ENCODE measurements at places on chromosomes 6 and 20.
A peak's percentile ranks its signal among the peaks of the same experiment; 100 is the strongest.

DNA sequence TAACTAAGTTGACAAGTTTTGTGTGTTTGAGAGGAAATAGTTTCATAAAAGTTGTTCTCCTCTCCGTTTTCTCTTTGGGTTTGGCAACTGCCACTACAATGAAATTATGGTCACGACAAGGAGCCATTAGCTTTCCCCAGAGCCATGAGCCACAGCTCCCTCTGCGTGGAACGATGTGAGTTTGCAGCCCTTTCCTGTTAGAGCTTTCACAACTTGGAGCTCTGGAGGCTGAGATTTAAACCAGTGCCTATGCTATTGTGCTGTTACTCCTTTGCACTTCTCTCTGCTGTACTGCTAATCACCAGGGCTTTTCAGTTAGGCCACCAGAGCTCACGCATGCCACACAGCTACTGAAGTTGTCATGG lies 29.3 kb upstream of the TXNDC5 start:
- no peak for DNase-seq

- no peak for DNase-seq
Observed at GRCh38 chr6:45791211-45792168, 224.2 kb downstream of the CLIC5 start.

- DNase-seq = no peak
Observed at GRCh38 chr20:49808753-49809152, 3.9 kb upstream of the SLC9A8 start.

GRCh38 chr20:40449974-40450616 lies 238.9 kb downstream of the MAFB start:
- no peak for DNase-seq

GRCh38 chr20:54650052-54650719 lies 174.8 kb downstream of the DOK5 start:
- no peak for DNase-seq

GRCh38 chr20:571754-572441 lies 28.3 kb upstream of the CSNK2A1 start:
- no peak for DNase-seq

- peak; percentile 75 for DNase-seq
Observed at GRCh38 chr6:106163966-106164877, 78.1 kb downstream of the PRDM1 start.

- no peak for DNase-seq
Observed at GRCh38 chr6:105740946-105741645, 338.2 kb upstream of the PREP start.

DNA sequence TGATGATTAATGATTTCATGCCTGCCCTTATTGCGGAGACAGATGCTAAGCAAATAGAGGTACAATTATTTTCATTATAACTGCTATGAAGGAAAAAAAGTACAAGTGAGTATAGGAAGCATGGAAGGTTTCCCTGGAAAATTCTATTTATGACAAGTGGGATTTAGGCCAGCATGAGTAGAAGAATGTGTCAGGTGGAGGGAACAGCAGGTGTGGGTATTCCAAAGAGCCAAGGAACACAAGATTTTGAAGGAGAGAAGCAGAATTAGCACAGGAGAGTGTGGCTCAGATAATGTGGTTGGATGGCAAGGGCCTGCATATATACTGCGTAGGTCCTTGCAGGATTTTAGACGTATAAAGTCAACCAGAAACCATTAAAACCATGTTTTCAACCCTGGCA lies 11.4 kb downstream of the PLCB1 start:
- DNase-seq = no peak

- no peak for DNase-seq
Observed at GRCh38 chr6:81517455-81517854, 235.0 kb downstream of the TENT5A start.

DNA sequence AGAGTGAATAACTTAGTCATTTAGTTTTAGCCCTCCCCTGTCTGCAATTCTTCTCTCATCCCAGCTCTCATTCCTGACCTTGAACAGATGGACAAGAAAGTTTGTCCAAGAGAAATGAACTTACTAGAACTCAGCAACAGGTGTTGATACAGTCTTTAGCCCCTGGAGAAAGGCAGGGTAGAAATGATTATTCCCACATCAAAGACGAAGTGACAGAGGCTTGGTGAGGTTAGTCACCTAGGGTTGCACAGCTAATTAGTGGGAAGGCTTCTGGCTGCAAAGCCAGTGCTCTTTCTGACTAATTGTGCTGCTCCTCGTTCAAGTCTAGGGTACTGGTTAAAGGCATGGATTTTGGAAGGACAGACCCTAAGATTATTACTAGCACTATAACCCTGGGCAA lies 4.5 kb downstream of the ZDHHC14 start:
- no peak for DNase-seq

DNA sequence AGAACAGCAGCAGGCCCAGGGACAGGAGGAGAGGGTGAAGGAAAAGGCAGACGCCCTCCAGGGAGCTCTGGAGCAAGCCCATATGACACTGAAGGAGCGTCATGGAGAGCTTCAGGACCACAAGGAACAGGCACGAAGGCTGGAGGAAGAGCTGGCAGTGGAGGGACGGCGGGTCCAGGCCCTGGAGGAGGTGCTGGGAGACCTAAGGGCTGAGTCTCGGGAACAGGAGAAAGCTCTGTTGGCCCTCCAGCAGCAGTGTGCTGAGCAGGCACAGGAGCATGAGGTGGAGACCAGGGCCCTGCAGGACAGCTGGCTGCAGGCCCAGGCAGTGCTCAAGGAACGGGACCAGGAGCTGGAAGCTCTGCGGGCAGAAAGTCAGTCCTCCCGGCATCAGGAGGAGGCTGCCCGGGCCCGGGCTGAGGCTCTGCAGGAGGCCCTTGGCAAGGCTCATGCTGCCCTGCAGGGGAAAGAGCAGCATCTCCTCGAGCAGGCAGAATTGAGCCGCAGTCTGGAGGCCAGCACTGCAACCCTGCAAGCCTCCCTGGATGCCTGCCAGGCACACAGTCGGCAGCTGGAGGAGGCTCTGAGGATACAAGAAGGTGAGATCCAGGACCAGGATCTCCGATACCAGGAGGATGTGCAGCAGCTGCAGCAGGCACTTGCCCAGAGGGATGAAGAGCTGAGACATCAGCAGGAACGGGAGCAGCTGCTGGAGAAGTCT lies 25.5 kb downstream of the C20orf173 start:
- DNase-seq = no peak

GRCh38 chr6:52517502-52518278 lies 59.2 kb downstream of the TRAM2 start:
- DNase-seq = no peak

DNA sequence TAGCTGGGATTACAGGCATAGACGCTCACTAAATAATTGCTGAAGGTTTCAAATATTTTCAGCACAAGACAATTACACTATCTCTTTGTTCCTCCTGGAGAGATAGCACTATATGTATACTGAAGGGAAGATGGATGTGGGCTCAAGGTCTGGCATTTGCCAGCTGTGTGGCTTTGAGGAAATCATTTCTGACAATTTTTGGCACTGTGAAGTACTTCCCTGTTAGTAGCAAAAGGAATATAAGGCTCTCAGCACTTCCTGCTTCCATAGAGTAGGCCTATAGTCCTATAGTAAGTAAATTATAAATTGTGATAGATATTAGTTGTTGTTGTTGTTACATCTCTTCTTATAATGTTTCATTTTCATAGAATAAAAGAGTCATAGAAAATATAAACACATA lies 271.1 kb downstream of the SAMD5 start:
- no peak for DNase-seq

- no peak for DNase-seq
Observed at GRCh38 chr6:92024881-92025280, 1394.5 kb downstream of the EPHA7 start.

- no peak for DNase-seq
Observed at GRCh38 chr6:2616811-2617210, 133.9 kb downstream of the MYLK4 start.

- DNase-seq = no peak
Observed at GRCh38 chr6:146345598-146345997, 198.0 kb upstream of the RAB32 start.

DNA sequence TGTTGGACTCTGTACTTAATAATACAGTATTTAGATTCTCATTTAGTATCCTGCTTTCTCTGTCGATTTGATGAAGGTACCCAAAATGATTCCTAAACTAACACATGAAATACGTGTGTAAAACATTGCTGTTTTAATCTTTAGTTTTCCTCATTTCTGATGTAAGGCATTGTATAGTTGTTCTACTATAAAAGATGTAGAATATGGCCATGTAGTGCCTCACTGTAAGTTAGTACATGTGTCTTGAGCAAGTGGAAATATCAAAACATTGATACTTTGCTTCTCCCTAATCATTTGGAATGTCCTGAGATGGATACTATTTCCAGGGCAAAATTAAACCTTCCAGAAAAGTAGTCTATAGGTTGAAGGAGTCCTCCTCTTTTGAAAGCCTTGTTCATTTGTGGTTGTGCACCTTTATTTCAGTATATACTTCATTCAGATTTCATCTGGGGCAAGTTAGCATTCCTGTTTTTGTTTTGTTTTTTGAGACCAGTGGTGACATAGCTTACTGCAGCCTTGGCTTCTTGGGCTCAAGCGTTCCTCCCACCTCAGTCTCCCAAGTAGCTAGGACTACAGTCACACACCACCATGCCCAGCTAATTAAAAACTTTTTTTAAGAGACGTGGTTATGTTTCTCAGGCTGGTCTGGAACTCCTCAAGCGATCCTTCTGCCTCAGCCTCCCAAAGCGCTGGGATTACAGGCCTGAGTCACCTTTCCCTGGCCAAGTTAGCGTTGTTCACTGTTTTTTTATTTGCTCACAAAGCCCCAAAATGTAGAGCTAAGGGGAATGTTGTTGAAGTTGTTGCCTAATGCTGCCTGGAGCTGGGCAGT lies 11.6 kb downstream of the SRSF3 start:
- no peak for DNase-seq

GRCh38 chr6:3997177-3997770 lies 81.7 kb downstream of the FAM217A start:
- DNase-seq = no peak

GRCh38 chr6:13287104-13287503 lies 41.2 kb downstream of the TBC1D7 start:
- no peak for DNase-seq

DNA sequence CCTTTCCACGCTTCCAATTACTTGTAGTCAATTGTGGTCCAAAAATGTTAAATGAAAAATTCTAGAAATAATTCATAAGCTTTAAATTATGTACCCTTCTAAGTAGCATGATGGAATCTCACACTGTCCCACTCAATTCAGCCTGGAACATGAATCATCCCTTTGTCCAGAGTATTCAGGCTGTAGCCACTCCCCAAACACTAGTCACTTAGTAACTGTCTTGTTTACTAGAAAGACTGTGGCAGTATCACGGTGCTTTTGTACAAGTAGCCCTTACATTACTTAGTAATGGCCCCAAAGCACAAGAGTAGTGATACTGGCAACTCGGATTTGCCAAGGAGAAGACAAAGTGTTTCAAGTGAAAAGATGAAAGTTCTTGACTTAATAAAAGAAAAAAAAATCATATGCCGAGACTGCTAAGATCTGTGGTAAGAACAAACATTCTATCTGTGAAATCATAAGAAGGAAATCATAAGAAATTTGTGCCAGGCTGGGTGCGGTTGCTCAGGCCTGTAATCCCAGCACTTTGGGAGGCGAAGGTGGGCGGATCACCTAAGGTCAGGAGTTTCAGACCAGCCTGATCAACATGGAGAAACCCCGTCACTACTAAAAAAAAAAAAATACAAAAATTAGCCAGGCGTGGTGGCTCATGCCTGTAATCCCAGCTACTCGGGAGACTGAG lies 168.5 kb upstream of the SIM1 start:
- DNase-seq = no peak

DNA sequence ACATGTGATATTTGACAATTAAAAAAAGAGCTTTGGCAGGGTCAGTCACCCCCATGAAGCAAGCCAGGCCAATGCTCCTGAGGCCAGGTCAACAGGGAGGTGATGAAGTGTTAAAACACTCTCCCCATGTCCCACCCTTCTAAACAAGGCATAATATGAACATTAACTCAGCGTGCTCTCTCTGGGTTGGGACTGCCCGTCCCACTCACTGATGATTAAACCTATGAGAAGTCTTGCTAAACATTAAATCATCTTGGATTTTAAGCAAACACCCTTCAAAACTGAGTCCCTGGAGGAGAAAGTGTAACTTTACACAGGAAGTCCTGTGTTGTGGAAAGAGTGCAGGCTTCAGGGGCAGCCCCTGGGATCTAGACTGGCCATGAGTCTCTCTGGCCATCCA lies 558.5 kb downstream of the CD83 start:
- DNase-seq = no peak

DNA sequence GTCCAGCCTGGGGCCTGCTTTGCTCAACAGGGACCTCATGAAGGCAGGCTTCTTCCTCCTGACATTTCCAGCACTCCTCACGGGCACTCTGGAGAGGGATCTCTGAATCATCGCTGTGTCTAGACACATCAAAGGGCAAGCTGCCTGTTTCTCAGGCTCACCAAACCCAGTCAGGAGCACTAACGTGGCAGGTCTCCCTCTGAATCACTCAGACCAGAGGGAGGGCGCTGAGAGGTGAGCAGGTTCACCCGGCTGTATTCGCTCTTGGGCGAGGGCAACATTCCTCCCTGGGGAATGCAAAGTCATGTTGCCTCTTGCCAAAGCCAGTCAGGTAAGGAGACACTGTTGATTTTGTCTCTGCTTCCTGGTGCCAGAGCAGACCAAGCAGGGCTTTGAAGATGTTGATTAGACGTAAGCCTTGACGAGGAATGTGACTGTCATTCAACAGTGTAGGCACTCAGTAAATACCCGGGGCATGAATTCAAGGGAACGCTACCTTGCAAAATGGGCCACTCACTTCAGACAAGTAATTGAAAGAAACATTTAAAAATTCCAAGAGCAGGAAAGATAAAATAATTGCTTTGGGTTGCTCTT lies 50.1 kb downstream of the CYP24A1 start:
- no peak for DNase-seq

DNA sequence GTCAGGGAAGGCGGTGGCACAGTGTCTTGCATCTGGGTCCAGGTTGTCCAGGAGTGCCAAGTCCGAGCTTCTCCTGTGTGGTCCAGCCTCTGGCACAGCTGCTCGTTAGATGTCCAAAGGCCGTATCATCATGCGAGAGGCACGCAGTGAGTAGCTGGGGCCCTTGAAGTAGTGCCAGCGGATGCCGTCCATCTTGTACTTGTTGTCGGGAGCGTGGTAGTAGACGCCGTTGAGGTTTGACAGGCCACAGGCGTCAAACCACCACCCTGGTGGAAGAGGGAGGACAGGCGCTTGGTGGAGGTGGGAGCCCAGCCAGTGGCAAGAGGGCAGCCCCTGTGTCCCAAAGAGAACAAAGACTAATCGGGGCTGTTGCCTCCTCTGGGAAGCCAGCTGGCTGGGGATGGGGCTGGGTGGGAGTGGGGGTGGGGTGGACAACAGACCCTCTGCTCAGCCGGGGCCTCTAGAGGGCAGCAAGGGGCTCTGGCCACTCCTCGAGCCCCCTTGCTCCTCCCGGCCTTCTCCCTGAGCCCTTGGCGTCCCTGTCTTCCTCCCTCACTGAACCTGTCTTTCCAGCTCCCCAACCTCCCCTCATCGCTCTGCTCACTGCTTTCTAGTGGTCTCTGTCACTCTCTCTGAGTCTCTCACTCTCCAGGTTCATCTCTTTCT lies 39.5 kb downstream of the FAM110A start:
- no peak for DNase-seq

- no peak for DNase-seq
Observed at GRCh38 chr20:63368151-63368550, 7.0 kb upstream of the CHRNA4 start.

- DNase-seq = no peak
Observed at GRCh38 chr6:95143408-95144180, 433.7 kb upstream of the MANEA start.
